Cardiac muscle cell (in vitro differentiated cells and primary cell): ENCODE measurements at places on chromosomes 6 and 20. TPM values are rescaled to one million over a fixed set of nuclear protein-coding genes. Genes with fewer than 3 reads are reported as not detected.
A peak's percentile ranks its signal among the peaks of the same experiment; 100 is the strongest.

DNA sequence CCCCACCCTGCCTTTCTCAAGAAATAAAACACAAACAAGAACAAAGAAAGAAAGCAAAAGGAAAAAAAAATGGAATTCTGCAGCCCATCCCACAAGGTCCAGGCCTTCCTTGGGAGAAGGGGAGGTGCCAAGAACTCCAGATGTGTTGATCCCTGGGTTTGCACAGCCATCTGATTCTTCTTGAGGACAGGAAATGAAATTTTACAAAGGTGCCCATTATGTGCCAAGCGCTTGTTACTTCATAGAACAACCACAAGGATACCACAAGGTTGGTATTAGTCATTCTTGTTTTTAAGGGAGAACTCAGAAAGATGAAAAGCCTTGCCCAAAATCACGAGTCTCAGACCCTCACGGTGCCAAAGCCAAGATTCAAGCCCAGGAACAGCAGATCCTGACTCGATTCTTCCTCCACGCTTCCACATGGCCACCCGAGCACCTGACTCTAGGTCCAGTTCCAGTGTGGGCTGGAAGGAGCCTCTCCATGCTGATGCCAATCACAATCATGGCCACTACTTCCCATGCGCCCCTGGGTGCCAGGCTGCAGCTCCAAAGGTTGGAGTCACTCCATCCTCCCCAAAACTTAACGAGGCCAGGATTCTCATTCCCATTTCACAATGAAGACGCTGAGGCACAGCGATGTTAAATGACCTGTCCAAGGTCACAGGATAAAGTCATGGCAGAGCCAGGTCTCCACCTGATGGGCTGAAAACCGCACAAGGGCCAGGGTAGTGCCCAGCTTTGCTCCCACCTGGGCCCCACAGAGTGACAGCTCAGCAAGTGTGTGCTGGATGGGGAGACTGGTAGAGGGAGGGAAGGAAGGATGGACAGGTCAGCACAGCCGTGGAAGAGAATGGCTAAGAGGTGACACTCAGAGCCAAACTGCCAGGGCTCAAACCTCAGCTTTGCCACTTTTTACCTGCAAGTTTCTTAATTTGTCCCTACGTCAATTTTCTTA lies 66.7 kb upstream of the TOP1 start:
- no peak for DNase-seq

DNA sequence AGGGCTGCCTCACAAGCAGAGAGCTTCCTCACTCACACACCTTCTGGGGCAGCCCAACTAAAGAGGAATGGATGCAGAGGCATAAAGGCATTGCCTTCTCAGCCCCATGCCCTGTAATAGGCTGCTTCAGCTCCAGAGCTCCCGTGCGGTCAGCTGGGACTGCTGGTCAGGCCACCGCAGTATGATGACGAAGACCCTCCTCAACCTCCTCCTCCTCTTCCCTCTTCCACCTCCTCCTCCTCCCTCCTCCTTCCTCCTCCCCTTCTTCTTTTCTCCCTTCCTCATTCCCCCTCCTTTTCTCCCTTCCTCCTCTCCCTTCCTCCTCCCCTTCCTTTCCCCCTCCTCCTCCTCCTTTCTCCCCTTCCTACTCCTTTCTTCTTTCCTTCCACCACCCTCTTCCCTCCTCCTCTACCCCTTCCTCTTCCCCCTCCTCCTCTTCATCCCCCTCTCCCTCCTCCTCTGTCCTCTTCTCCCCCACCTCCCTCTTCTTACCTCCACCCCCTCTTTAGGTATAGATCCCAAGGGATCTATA lies 465.3 kb upstream of the CDH4 start:
- DNase-seq: no peak

DNA sequence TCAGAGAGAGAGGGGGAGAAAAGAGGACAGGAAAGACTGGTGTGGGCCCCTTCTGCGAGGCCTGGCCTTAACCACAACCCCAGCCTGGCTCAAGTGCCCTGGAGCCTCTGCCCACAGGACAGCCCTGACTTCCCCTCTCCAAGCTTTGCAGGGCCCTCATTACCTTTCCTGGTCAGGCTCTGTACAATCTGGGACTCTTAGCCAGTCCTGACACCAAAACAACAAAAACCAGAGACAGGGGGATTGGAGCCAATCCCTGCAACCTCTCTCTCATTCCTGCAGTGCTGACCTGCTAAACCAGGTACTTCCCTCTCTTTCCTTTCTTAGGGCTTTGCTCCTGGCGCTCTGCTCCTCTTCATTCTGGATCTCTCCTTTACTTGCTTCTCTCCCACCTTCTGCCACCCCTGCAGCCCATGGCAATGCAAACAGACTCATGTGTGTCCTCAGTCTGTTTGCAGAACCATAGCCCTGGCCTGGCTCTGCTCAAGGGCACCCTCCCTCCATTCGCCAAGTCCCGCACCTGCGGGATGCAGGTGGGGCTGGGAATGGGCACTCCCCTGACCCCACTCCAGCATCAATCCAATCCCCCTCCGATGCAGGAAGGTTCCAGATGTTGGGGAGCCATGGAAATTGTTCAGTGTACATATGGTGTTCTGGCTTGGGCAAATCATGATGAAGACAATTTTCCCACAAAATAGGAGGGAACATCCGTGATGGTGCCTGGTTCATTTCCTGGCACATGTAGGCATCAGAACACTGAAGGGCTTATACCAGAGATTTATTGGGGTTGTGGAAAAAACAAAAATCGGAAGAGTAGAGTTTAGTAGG lies 38.1 kb downstream of the RPP40 start:
- no peak for DNase-seq

MLN gene
- not detected in 2 replicates for total RNA-seq

DNA sequence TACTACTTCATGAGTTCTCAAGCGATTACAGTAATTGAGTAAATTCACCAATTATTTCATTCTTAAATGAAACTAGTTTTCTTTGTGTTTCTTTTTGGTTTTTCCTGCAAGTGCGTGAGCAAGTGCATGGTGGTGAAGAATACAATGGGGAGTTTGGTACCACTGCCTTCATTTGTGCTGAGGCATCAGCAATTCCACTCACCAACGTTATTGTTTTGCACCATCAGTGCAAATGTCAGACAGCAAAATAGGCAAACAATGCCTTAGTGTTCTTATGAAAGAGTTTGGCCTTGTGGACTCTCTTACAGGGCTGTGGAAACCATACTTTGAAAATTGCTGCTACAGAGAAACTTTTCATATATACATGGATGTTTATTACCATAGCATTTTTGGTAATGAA lies 8.2 kb downstream of the CDH26 start:
- DNase-seq: no peak

HS3ST5 gene
- 2.2 and 2.4 TPM in 2 replicates for total RNA-seq

DNA sequence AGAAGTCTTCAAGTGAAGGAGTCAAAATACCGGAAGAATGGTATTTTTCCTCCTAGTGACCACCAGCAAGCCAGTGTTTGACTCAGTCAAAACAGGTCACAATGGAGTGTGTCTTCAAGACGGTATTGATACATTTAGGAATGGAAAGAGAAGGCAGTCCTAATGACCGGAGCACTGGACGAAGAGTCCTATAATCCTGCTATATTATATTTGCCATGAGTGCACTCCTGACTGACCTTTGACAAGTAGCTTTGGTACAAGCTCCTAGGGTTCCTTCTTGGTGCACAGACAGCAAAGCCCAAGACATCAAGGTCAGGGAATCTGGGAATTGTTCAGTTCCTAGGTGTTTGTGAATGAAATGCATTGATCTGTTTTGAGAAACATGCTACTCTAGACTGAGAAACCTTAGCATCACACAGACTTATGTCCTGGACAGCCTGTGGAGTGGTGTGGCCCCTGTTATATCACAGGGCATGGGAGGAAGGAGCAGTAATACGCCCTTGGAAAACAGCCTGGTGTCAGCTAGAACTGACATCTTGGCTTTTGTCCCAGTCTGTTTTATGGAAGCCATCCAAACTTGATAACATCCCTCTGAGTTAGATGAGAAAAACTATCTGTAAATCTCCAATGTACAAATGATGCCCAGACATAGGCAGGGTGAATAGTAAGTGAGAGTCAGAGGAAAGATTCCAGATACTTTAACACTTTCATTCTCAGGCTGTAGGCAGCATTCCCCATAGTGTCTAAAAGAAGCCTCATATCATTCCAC lies 18.5 kb downstream of the NOX3 start:
- peak; percentile 9 for DNase-seq

DNA sequence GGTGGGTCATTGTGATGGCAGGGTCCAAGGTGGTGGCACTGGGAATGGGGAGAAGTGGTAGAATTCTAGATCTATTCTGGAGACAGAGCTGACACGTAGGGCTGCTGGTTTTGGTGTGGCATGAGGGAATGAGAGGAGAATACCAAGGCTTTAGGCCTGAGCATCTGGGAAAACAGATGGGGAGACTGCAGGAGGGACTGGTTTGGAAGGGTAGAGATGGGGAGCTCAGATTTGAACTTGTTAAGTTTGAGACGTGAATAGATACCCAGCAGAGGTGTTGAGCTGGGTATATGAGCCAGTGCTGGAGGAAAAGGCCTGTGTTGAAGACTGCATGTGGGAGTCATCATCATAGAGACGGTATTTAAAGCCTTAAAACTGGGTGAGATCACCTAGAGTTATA lies 17.5 kb downstream of the TRMT6 start:
- DNase-seq: no peak
